A549 treated with Hydrocortisone at 1 μM for 4 hours (cell line): ENCODE measurements at places on chromosomes 2 and 18. TPM values are rescaled to one million over a fixed set of nuclear protein-coding genes. Genes with fewer than 3 reads are reported as not detected.

The CCDC68 gene
- total RNA-seq = 3.6 to 6.3 TPM (median 4.7 TPM) in 5 replicates

The DNAJC5G gene
- total RNA-seq = not detected in 5 replicates

The TSHZ1 gene
- 5.5 to 6.4 TPM (median 6.1 TPM) in 5 replicates for total RNA-seq

The TCF4 gene
- 0.87 to 2.4 TPM (median 1.6 TPM) in 5 replicates for total RNA-seq

The ALKAL2 gene
- total RNA-seq = not detected in 5 replicates

The TMEM178A gene
- 0.08 to 0.25 TPM (median 0.12 TPM) in 5 replicates for total RNA-seq

The AKAIN1 gene
- not detected in 5 replicates for total RNA-seq

The VAMP5 gene
- total RNA-seq = 0.20 to 0.25 TPM in 2 of 5 replicates, not detected in the others

The CDK5R2 gene
- total RNA-seq = 4.4 to 6.8 TPM (median 6.5 TPM) in 5 replicates

The PCARE gene
- total RNA-seq = not detected in 5 replicates

The CRYGC gene
- not detected in 5 replicates for total RNA-seq

The RAB3GAP1 gene
- 23.1 to 33.0 TPM (median 26.8 TPM) in 5 replicates for total RNA-seq

The SLC38A11 gene
- 0.03 TPM in 1 of 5 replicates, not detected in the others for total RNA-seq

The SH2D6 gene
- 0.26 to 1.3 TPM (median 0.81 TPM) in 5 replicates for total RNA-seq

The CCDC148 gene
- total RNA-seq = 0.30 to 0.45 TPM (median 0.33 TPM) in 5 replicates

The SEPTIN10 gene
- total RNA-seq = 30.3 to 58.1 TPM (median 40.2 TPM) in 5 replicates

The CYP20A1 gene
- total RNA-seq = 8.0 to 11.3 TPM (median 9.7 TPM) in 5 replicates

The C2orf69 gene
- 6.3 to 9.0 TPM (median 7.3 TPM) in 5 replicates for total RNA-seq

The SNTG2 gene
- not detected in 5 replicates for total RNA-seq

The EPB41L3 gene
- total RNA-seq = 0.16 to 0.28 TPM (median 0.25 TPM) in 5 replicates

The SPATS2L gene
- 114 to 133 TPM (median 125 TPM) in 5 replicates for total RNA-seq

The PSMA8 gene
- not detected in 5 replicates for total RNA-seq

The LCT gene
- total RNA-seq = 0.02 to 0.05 TPM (median 0.05 TPM) in 5 replicates

The CCBE1 gene
- 9.7 to 14.4 TPM (median 13.0 TPM) in 5 replicates for total RNA-seq

The CASP10 gene
- 1.6 to 2.5 TPM (median 2.2 TPM) in 5 replicates for total RNA-seq

The PRSS56 gene
- total RNA-seq = 0.06 to 0.18 TPM (median 0.15 TPM) in 5 replicates

The DSC3 gene
- total RNA-seq = 1.1 to 2.1 TPM (median 1.3 TPM) in 5 replicates

The IGFBP5 gene
- 0.14 to 0.17 TPM (median 0.17 TPM) in 5 replicates for total RNA-seq
